ENCODE measurements at places on chromosomes 7 and 10. TPM values are rescaled to one million over a fixed set of nuclear protein-coding genes. Genes with fewer than 3 reads are reported as not detected.

DNA sequence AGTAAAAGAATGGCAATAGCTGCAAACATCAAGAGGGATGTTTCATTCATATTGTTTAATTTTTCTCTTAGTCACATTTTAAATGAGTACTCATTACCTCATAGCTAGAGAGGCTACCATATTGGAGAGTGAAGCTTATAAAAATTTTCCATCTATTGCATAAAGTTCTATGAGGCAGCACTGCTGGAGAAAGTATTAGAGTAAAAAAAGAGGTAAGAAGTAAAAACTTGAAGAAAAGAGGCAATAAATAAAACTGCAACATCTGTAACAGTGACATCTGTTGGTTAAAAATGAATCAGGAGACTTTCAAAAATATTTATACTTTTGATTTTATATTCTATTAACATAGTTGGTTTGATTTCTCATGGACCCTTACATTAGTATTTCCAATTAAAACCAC, 284.5 kb upstream of the SEMA3D start:
- DNase-seq: no peak

GRCh38 chr7:39125846-39126245, 148.1 kb downstream of the POU6F2 start:
- DNase-seq: no peak

DNA sequence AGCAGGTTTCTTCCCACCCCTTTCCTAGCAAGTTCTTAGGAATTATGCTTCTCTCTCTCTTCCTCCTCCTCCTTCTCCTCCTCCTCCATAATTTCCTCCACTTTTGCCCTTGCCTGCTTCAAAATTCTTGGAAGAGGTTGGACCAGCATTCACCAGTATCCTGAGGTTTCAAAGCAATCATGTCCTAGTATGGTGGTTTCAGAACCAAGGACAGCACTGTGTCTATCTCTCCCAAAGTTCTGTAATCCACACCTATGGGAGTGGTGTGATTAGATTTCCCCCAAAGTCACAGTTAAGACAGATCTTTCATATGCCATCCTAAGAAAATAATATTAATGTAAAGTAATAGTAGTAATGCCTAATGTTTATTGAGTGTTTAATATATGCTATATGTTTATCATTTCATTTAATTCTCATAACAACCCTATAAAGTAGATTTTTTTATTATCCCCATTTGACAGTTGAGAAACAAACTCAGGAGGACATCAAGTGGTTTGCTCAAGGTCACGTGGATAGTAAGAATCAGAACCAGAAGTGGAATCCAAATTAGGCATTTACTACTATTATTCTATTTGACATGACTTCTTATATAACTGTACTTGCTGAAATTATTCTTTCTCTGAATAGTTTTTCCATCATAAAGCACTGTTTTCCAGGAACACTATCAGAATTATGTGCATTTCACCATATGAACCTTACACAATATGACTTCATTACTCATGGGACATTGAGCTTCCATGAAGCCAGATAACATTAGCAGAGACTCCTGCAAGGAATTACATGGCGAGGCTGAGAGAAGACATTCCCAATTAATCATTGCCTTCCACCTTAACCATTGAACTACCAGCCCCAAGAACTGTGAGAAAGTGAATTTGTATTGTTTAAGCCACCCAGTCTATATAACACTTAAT, 91.4 kb downstream of the IPMK start:
- peak; percentile 50 for DNase-seq

- DNase-seq: no peak
These were observed 6.6 kb upstream of the IGFBP3 start for GRCh38 chr7:45927721-45928120.

DNA sequence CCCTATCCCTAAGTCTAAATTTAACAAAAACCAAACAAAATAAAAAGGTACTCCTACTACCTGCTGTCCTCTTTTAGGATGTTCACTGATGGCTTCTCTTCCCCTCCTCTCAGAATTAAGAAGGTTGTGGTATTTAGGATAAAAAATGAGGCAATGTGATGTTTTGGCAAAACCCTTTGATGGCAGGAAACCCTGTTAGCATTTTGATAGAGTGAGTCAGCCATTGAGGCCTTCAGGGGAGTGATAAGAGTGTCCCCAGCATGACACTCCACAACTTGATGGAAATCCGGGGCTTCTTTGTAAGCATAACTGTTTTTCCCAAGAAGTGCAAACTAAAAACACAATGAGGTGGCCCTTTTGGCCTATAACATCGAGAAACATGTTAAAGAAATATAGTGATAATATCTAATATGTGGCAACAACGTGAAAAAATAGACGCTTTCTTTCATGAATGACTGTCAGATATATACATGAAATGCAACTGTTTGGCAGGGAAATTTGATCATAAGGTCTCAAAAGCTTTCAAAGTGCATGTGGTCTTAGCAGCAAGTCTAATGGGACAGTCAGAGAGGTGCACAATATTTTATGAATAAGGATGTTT, 55.0 kb downstream of the PRTFDC1 start:
- DNase-seq: no peak

DNA sequence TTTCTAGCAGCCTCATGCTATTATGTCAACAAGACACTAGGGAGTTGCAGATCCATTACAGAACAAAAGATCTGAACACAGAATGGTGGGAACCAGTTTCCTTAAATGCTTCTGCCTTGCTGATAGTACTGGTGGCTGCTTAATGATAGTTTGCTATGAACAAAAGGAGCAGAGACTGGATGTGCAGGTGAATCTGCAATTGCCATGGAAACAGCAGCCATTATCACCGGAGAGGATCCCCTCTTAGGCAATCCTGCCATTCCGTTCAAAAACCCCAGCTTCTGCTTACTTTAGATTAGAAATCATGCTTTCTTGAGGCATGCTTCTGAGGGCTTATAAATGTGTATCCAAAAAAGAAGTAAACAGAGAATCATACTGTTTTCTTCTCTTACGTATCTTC, 80.0 kb upstream of the PRKAR2B start:
- DNase-seq: no peak

GRCh38 chr7:38016567-38016966, 96.1 kb downstream of the EPDR1 start:
- no peak for DNase-seq

- DNase-seq: no peak
These were observed 241.5 kb downstream of the AUTS2 start for GRCh38 chr7:69839782-69840181.

GRCh38 chr10:7135188-7135587, 275.6 kb downstream of the SFMBT2 start:
- no peak for DNase-seq

DNA sequence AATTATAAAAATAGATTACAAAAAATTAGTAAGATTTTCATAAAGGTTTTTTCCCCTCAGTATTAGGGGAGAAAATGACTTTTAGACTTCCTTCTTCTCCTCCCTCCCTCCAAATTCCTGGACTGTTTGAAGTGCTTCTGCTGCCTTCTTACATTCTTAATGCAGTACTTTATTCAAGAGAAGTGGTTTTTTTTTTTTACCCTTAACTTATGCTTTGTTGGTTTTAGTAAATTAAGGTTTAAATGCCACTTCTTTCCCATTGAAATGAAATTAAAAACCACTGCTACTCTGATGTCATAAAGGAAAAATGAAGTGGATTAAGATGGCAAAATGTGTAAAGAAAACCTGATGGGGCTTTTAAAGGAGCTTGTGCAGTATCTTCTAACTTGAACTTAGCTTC, 140.7 kb downstream of the VTI1A start:
- no peak for DNase-seq

GRCh38 chr7:110058401-110058800, 1032.5 kb upstream of the LRRN3 start:
- DNase-seq: no peak

DNA sequence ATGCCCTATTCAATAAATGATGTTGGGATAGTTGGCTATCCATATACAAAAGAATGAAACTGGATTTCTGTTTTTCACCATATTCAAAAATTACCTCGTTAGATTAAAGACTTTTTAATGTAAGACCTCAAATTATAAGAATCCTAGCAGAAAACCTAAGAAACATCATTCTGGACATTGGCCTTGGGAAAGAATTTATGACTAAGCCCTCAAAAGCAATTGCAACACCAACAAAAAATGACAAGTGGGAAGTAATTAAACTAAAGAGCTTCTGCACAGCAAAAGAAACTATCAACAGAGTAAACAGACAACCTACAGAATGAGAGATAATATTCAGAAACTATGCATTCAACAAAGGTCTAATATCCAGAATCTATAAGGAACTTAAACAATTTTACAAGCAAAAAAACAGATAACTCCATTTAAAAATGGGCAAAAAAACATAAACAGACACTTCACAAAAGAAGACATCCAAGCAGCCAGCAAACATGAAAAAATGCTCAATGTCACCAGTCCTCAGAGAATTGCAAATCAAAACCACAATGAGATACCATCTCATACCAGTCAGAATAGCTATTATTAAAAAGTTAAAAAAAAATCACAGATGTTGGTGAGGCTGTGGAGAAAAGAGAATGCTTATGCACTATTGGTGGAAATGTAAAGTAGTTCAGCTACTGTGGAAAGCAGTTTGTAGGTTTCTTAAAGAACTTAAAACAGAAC, 309.8 kb downstream of the AHR start:
- no peak for DNase-seq

GRCh38 chr7:71411475-71411874, 279.5 kb downstream of the GALNT17 start:
- no peak for DNase-seq

GRCh38 chr10:75422913-75423312, 8.5 kb upstream of the LRMDA start:
- no peak for DNase-seq

- DNase-seq: no peak
These were observed 75.6 kb upstream of the LYZL2 start for GRCh38 chr10:30705101-30705624.

PNLIPRP3 gene
- polyA plus RNA-seq: 0.46 TPM

LEP gene
- polyA plus RNA-seq: not detected

TMEM273 gene
- not detected for polyA plus RNA-seq

HABP2 gene
- 48.3 TPM for polyA plus RNA-seq

GALNT11 gene
- polyA plus RNA-seq: 40.4 TPM

GPR22 gene
- 0.39 TPM for polyA plus RNA-seq

BAMBI gene
- 163 TPM for polyA plus RNA-seq
